ENCODE measurements at places on chromosomes 3 and 15.
A peak's percentile ranks its signal among the peaks of the same experiment; 100 is the strongest.

DNA sequence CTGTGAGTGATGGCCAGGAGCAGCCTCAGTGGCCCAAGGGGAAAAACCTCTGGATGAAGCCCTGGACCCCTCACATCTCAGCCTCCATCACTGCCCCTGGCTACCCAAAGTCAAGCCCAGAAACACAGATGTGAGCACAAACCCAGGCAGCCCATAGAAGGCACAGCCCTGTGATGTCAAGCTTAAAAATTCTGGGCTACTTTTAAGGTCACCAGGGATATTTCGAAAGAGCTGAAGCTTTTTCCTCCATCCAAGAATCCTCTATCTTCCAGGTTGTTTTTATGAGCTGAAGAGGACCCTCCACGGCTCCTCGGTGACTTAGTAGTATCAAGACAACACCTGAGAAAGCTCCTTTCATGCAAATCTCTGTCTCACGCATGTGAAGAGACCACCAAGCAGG is 11.5 kb downstream of the LIPC start:
- no peak for DNase-seq

DNA sequence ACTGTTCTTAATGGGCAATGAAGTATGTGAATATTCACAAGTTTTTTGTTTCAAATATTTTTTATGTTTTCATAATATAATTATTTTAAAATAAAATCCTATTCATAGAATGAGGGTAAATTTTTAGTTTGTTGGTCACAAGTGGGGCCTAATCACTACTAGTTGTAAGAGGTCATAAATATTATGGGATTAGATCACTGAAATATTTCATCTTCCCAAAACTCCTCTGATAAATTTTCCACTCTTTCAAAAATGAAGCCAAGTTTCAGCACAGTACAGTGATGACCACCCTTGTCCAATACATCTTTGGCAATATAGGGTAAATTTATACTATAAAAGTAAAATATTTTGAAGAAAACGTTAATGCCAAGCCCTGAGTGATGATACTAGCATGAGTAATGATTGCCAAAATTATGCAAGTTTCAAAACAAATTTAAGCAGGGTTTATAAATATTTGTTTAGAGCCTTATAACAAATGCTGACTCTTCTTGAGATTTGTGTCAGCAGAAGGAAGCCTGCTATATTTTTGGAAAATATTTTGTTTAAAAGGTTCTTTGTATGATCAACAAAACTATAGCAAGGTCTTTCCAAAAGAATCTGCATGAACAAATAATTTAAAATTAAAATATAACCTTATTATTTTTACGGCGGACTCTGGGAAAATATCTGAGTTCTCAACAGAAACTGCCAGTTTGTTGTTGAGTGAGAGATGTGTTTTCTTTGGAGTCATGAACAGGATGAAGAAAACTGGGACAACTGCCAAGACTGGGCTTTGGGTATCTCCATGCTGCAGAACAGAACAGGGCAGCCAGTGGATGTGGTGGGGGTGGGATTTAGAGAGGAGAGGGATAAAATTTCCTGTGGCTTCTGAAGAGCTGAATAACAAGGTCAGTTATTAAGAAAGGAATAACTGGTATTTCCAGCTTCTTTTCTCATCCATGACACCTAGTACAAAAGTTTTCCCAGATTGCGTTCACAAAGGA is 17.9 kb upstream of the TM4SF1 start:
- no peak for DNase-seq

GRCh38 chr3:156434921-156435320 is 120.0 kb downstream of the SSR3 start:
- no peak for DNase-seq

DNA sequence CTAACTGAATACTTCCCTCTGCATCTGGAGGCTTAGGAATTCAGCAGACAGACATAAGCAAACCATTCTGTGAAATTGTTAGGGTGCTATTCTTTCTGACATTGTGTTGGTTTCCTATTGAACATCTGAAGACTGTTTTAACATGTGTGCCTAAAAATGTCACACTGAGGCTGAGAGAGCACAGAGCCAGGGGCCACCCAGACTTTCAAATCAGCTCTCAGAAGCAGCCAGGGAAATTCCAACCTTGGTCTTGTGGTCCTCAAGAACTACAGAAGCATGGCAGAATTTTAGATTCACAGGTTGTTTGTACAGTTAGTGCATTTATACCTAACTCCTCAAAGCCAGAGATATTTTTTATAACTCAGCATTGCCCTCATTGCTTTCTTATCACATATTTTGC is 929.2 kb upstream of the CFAP20DC start:
- DNase-seq = peak; percentile 30

DNA sequence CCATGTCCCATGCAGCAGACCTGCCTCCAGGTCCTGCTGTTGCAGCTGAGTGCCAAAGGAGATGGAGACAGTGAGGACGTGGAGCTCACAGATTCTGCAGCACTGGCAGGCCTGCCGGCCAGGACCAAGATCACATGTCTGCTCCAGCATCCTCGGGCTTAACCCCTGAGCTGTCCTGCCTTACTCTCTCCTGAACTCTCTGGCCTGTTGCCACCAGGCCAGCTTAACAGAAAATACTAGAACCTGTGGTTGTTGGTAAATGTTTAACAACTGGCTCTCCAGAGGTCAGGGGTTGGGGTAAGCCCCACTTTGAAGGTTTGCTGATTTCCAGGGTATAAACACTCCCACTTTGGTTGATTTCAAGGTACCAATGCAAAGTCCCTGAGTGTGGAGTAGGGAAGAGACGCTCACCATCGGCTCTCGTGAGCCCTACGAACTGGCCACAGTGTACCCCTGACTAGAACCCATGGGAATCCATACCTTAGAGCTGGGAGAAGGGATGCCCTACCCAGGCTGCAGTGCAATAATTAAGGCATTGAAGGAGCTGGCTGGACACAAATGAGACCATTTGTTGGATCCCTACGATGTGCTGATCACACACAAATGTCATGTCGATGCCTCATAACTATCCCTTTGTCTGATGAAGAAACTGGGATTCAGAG is 147.9 kb downstream of the OR4M2 start:
- no peak for DNase-seq

GRCh38 chr3:195076981-195077610 is 193.9 kb downstream of the XXYLT1 start:
- no peak for DNase-seq

- DNase-seq = no peak
Observed at GRCh38 chr3:148435534-148435933, 262.2 kb upstream of the AGTR1 start.

GRCh38 chr3:25583343-25583742 is 81.4 kb downstream of the TOP2B start:
- DNase-seq = no peak

GRCh38 chr3:87359826-87360225 is 83.4 kb upstream of the POU1F1 start:
- no peak for DNase-seq

- no peak for DNase-seq
Observed at GRCh38 chr3:110180733-110181132, 843.4 kb upstream of the DPPA4 start.

DNA sequence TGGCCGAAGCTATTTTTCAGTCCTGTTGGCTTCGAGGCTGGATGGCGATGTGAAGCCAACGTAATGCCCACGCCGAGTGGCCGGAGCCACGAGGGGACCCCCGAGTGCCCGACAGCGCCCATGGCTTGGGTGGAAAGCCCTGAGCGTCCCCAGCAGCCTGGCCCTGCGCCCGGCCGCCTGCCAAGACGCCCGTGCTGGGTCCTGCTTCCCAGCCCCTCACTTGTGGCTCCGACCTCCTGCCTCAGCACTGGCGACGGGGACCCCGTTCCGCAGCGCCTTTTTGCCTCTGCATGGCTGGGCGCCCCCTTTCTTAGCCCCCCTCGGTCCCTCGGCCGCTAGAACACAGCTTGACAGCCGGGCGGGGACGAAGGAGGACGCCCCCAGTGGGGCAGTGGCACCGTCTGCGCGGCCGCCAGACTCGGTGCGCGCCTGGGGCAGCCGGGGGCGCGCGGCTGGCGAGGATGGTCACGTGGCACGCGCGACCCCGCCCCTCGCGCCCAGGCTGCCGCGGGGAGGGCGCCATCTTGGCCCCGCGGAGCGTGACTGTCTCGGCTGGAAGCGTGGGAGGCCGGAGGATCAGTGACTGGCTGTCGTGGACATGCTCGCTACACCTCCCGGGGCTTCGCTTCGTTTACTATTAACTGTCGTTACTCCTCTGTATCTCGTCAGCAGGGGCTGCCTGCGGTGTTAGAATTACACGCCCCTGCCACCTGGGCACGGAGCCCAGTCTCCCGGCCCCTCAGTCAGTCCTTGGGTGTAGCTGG is 626 bp upstream of the GPR176 start:
- DNase-seq = peak; percentile 88

DNA sequence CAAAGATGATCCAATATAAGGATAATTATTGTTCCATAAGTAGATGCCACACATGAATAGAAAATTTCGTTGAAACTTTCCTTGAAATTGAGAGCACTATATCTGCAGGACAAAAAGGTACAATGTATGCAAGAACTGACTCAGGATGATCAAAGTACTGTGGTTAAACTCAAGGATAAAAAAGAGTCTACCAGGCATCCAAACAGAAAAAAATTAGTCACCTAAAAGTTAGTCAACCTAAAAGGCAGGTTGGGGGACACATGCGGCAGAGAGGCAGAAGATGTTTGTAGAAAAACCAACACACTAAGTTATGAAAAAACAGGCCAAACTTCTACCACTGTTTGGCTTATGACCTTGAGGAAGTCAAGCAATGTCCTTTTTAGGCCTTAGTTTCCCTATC is 68.7 kb downstream of the GSK3B start:
- peak; percentile 8 for DNase-seq

DNA sequence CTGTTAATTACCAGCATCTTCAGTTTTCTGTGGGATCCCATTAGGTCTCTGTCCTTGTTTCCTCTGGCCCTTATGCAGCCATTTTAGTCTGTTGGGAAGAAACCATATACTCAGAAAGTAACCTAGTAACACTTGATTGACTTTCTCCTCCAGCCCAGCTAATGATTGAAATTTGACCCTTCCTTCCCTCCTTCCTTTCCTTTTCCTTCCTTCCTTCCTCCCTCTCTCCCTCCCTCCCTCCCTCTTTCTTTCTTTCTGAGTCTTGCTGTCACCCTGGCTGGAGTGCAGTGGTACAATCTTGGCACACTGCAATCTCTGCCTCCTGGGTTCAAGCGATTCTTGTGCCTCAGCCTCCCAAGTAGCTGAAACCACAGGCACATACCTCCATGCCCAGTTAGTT is 5.9 kb upstream of the ZNF620 start:
- DNase-seq = no peak

- DNase-seq = no peak
Observed at GRCh38 chr3:44236485-44236908, 5.2 kb upstream of the TOPAZ1 start.

DNA sequence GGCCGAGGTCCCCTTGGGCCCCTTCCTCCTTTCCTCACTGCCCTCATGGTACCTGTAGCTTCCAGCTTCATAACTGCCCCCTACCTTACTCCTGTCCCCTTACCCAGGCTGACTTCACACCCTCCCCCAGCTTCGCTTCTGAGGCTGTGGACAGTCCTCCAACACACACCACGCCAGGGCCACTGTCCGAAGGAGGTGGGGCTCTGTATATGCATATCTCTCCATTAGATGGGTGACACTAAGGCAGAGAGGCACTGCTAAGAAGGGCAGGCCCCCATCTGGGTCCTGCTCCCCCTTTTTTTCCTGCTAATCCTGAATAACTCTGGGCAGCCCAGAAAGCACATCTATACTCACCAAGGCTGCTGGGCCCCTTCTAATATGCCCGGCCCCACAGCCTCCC is 1.0 kb upstream of the COL7A1 start:
- DNase-seq = no peak

GRCh38 chr3:107845380-107846278 is 245.2 kb downstream of the CD47 start:
- DNase-seq = no peak

DNA sequence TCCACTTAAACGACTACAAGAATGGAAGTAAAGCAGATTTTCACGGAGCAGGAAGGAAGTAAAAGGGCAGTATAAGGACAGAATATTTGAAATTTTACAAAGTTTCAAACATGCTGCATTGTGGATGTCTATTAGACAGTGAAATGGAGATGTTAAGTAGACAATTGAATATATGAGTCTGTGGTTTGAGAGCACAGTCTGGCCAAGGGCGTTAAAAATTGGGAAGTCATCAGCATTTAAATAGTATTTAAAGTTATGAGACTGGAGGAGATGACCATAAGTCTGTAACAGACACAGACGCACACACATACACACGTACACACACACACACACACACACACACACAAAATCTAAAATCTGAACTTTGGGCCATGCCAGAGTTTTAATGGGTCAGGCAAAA is 935.9 kb downstream of the EPHA3 start:
- no peak for DNase-seq

GRCh38 chr15:45784656-45785055 is 149.8 kb downstream of the SQOR start:
- no peak for DNase-seq

GRCh38 chr15:35450492-35450891 is 95.5 kb downstream of the DPH6 start:
- DNase-seq = no peak
